ENCODE measurements at places on chromosomes 11 and 22.

- no peak for DNase-seq
Observed at GRCh38 chr22:28820885-28821284, 20.5 kb upstream of the XBP1 start.

DNA sequence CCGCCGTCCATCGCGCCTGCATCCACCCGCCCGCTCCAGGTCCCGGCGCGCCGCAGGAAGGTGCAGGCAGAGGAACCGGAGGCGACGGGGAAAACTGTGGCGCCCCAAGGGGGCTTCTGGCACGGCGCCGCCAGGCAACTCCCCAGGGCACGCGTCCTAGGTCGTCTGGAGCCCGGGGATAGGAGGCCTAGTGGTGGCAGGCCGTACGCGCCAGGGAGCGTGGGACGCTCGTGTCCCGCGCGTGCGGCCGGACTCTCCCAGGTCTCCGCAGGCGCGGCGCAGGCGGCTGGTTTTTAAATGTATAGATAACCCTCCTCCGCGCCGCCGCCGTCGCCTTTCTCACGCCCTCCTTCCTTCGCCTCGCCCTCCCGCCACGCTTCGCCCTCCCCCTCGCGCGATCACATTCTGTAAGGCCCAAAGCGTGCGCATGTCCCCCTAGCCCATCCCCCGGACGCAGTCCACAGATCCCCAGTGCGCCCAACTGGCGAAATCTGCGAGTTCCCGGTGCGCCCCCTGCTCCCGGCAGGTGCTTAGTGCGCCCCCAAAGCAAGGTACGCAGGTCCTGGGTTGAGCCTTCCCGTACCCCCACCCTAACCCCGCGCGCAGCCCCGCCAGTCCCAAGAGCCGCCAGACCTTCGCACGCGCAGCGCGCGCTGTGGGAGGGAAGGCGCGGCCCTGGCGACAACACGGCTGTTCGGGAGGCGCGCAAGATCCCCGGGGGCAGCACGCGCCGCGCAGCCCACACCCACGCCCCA lies at the start of gene ASCL2:
Gene ASCL2, minus strand, starts transcription at position 267 of the 755 bp plus-strand sequence. Its CDS starts 256 bp downstream, at position 11.
- no peak for DNase-seq

DNA sequence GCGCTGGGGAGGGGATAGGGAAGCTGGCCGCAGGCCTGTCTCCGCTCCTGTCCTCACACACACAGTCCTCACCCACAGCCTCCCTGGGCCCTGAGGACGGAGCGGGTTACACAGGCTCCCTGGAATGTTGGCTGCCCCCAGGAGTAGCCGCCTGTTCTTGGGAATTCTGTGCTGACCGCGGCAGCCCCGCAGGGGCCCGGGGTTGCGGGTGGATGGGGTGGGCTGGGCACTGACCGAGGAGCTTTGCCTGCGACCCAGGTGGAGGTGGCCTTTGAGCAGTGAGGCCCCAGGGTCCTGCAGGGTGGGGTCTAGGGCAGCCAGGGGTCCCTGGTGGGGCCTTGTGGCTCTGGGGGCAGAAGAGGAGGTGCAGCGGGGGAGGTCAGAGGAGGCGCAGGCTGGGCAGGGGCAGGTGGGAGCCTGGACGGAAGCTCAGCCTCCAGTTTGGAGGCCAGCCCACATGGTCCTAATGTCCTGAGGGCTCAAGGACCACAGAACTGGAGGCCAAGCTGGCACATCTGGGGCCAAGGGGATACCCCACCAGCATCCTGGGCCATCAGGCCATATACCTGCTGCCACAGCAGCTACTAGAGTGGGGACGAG lies 6.6 kb upstream of the MRGPRG start:
- no peak for DNase-seq

- DNase-seq = no peak
Observed at GRCh38 chr11:45806072-45806933, 1.4 kb downstream of the SLC35C1 start.

GRCh38 chr11:130063451-130063850 lies 6.2 kb upstream of the APLP2 start:
- DNase-seq = no peak

GRCh38 chr22:31639436-31640039 lies 22.5 kb downstream of the PISD start:
- no peak for DNase-seq

GRCh38 chr11:64871492-64871891 lies 6.9 kb downstream of the EHD1 start:
- DNase-seq = no peak

- no peak for DNase-seq
Observed at GRCh38 chr11:111792955-111793500, 26.8 kb upstream of the PPP2R1B start.

- DNase-seq = no peak
Observed at GRCh38 chr11:43898574-43898973, 17.9 kb downstream of the ALKBH3 start.

DNA sequence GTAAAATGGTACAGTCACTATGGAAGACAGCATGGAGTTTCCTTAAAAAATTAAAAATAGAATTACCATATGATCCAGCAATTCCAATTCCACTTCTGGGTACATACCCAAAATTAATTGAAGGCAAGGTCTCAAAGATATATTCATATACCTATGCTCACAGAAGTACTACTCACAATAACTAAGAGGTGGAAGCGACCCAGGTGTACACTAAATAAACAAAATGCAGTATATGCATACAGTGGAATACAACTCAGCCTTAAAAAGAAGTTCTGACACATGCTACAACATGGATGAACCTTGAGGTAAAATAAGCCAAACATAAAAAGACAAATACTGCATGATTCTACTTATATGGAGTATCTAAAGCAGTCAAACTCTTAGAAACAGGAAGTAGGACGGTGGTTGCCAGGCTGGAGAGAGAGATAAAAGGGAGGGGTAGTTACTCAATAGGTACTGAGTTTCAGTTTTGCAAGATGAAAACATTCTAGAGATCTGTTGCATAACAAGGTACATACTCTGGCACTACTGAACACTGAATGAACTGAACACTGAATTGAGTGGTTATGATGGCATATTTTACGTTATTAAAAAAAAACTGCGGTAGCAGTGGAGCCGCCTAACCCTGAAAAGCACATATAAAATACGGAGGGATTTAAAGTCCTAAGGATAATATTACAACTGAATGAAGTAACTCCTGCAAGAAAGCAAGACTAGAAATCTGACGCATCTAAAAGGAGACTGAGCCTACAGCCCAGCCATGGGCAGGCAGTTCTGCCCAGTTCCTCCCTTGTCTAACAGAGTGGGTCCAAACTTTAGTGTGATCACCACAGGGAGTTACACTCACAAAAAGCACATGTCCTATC lies 12.8 kb downstream of the DGCR2 start:
- peak; percentile 70 for DNase-seq

GRCh38 chr22:25742918-25743708 lies 1.1 kb downstream of the MYO18B start:
- DNase-seq = no peak

- no peak for DNase-seq
Observed at GRCh38 chr11:133681901-133682300, 149.6 kb upstream of the OPCML start.

DNA sequence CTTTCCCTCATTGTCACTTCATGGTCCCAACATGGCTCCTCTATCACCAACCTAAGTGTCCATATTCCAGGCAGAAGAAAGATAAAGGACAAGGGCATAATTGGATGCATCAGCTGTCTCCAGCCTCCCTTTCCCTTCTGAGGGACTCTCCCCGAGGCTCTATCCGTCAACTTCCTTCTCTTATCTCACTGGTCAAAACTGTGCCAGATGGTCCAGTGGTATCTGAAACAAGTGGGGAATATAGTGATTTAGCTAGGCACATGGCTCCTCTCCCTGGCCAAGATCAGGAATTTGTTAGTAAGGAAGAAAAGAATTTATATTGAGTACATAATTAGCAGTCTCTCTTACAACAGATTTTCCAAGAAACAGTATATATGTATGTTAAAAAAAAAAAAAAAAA lies 12.6 kb upstream of the SPON1 start:
- DNase-seq = no peak

All from CD8-positive, alpha-beta memory T cell (primary cell).